ENCODE measurements at places on chromosomes 6 and 20. TPM values are rescaled to one million over a fixed set of nuclear protein-coding genes. Genes with fewer than 3 reads are reported as not detected.

The CTCFL gene
- not detected for total RNA-seq

The CCN2 gene
- 35.2 TPM for total RNA-seq

The RCAN2 gene
- total RNA-seq, result not detected

The TRIM15 gene
- total RNA-seq, result not detected

The ENTPD6 gene
- total RNA-seq, result 113 TPM

The OPN5 gene
- total RNA-seq, result not detected

The ARMH2 gene
- total RNA-seq, result not detected

The SAYSD1 gene
- 6.9 TPM for total RNA-seq

The ENPP3 gene
- not detected for total RNA-seq

The BPIFB4 gene
- total RNA-seq, result not detected

The SENP6 gene
- total RNA-seq, result 38.5 TPM

The THBD gene
- 35.3 TPM for total RNA-seq

The ZBP1 gene
- not detected for total RNA-seq

The CRIP3 gene
- total RNA-seq, result 0.66 TPM

The CRISP2 gene
- total RNA-seq, result not detected

The F13A1 gene
- total RNA-seq, result not detected

The TMX4 gene
- 15.2 TPM for total RNA-seq

The COL20A1 gene
- 1.8 TPM for total RNA-seq

The LAMA5 gene
- 408 TPM for total RNA-seq

The PRDM13 gene
- total RNA-seq, result 1.3 TPM

The HLA-DQB2 gene
- total RNA-seq, result not detected

The WFDC2 gene
- not detected for total RNA-seq

The CPXM1 gene
- total RNA-seq, result not detected

The FERMT1 gene
- 17.0 TPM for total RNA-seq

The MKKS gene
- total RNA-seq, result 16.3 TPM

The SNAP25 gene
- 19.7 TPM for total RNA-seq

The ECT2L gene
- total RNA-seq, result not detected

The PI16 gene
- not detected for total RNA-seq

The C6orf58 gene
- 0.33 TPM for total RNA-seq

The SLC35F1 gene
- not detected for total RNA-seq

The TREM1 gene
- total RNA-seq, result not detected

The SULF2 gene
- total RNA-seq, result 20.7 TPM

The SMLR1 gene
- total RNA-seq, result not detected

The HLA-DRB5 gene
- not detected for total RNA-seq

The PYGB gene
- total RNA-seq, result 117 TPM

The GRIK2 gene
- 0.28 TPM for total RNA-seq

The RSPO3 gene
- 86.4 TPM for total RNA-seq

The LY6G6C gene
- total RNA-seq, result not detected

The EXOC2 gene
- 10.7 TPM for total RNA-seq

The PRRC2A gene
- 85.2 TPM for total RNA-seq

The RFX6 gene
- total RNA-seq, result not detected

The NKX2-4 gene
- not detected for total RNA-seq

The ADGRF5 gene
- not detected for total RNA-seq

The KIF6 gene
- 0.10 TPM for total RNA-seq

The MYMX gene
- not detected for total RNA-seq

The FOXQ1 gene
- total RNA-seq, result 3.5 TPM

The TTLL9 gene
- total RNA-seq, result 0.14 TPM

The GHRH gene
- total RNA-seq, result not detected

The C4A gene
- 0.89 TPM for total RNA-seq

The TRIM40 gene
- not detected for total RNA-seq

The PPDPF gene
- 291 TPM for total RNA-seq

The C6orf15 gene
- not detected for total RNA-seq

The PROKR2 gene
- not detected for total RNA-seq

The TMEM14C gene
- total RNA-seq, result 155 TPM

The ZFP57 gene
- total RNA-seq, result not detected

The LPIN3 gene
- total RNA-seq, result 7.5 TPM

The DXO gene
- 11.1 TPM for total RNA-seq

The RAET1L gene
- 0.47 TPM for total RNA-seq

Data from A549 treated with RU486 at 1 μM for 4 hours (cell line).